T-helper 17 cell (primary cell): ENCODE measurements at places on chromosomes 11 and 22.

GRCh38 chr11:69010964-69011623, 2.0 kb downstream of the MRGPRF start:
- H3K4me1 ChIP-seq, result peaks cover 5% of the 10 kb centered on the region
- DNase-seq, result no peak
- peak overlapping the region; percentile 79 for H3K4me3 ChIP-seq
- H3K27me3 ChIP-seq, result peaks cover 25% of the 10 kb centered on the region
- H3K27ac ChIP-seq, result no peak overlapping the region

DNA sequence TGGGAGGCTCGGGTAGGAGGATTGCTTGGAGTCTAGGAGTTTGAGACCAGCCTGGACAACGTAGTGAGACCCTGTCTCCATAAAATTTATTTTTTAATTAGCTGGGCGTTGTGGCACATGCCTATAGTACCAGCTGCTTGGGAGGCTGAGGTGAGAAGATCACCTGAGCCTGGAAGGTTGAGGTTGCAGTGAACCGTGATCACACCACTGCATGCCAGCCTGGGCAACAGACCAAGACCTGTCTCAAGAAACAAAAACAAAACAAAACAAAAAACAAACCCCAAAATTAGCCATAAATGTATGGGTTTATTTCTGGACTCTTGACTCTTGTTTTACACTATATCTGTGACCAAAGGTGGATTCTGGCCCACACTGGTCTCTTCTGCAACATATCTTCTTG, 41.6 kb downstream of the EIF3F start:
- peaks cover 2% of the 10 kb centered on the region for H3K36me3 ChIP-seq
- no peak for DNase-seq
- H3K4me1 ChIP-seq, result peaks cover 15% of the 10 kb centered on the region

DNA sequence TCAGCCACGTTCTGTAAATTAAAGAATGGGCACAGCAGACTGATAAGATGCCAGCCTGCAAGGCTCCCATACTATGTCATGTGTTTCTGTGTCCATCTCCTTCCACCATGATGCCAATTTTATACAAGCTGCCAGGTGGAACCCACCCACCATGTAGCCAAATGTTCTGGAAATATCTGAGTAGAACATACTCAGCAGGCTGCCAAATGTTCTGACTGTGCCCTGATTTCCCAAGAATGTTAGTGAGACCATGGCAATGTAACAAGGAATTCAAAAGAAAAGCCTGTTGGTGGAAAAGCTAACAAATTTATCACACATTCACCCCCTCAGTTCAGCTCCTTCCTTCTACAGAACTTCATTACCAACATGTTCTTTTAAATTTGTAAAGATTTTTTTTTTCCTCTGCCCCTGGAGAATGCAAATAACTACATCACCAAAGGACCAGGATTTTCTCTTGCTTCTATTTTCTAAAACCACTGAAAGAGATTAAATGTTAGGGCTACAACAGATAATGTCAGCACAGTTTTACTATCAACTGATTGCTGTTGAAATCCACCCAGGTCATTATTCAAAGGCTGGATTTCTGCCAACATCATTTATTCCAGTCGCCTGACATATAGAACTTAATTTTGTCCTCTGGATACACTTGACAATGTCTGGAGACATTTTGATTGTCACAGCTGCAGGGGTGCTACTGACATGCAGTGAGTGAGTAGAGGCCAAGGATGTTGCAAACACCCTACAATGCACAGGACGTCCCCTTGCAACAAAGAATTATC, 3.1 kb downstream of the DMC1 start:
- H3K27me3 ChIP-seq, result no peaks in the 10 kb centered on the region
- no peaks in the 10 kb centered on the region for H3K36me3 ChIP-seq
- no peak for DNase-seq
- H3K4me1 ChIP-seq, result peaks cover 10% of the 10 kb centered on the region
- no peak overlapping the region for H3K27ac ChIP-seq

DNA sequence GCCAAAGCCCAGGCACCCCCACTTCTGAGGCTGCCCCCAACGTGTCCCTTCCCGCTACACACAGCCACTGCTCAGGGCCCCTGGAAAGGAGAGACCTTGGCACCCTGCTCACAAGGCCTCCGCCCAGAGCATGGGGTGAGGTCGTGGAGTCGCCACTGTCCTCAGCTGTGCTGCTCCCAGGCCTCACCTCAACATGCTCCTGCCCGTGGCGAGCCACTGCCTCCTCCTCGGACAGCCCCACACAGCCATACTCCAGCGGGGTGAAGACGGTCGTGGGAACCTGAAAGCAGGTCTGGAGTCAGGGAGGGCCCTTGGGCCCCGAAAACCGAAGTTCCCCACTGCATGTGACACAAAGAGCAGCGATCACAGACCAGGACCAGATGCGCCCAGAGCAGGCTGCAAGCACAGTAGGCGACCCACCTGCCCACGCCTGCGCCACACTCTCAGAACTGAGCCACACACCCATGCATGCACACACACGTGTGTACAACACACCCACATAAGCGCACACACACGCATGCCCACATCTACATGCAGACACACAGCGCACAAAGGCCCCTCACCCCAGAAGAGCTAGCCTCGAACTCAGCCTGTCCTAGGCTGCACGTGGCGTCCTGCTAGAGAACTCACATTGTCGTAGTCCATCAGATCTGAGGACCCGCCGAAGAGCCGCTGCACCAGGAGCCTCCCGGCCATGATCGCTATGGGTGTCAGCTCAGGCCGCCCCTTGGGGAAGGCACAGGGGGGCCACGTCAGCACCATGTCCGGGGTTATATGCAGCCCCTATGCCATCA, 25.5 kb upstream of the GNB1L start:
- no peak overlapping the region for H3K4me3 ChIP-seq
- H3K4me1 ChIP-seq, result no peaks in the 10 kb centered on the region
- no peak for DNase-seq
- H3K27me3 ChIP-seq, result no peaks in the 10 kb centered on the region
- H3K27ac ChIP-seq, result no peak overlapping the region

DNA sequence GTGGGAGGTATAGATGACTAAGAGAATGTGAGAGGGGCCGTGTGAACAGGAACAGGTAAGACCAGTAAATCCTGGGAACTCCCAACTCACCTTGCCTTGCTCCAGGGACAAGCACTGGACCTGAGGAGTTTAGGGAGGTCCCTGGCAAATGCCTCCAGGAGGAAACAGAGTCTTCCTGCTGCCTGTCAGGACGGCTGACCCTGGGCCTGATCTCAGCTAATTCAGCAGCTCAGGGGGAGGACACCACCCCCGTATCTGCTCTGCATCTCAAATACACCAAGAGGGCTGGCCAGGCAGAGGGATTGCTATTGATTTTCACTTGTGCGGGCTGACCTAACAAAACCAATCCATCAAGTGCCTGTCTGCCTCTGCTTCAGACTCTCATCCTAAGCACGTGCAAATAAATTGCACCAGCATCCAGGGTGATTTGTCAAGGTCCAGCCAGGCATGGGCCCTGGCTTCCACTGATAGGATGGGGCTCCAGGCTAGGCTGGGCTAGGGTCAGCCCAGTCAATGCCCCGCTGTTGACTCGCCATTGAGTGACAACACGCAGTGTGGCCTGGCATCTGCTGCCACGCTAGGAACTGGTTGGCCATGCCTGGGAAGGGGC, 20.3 kb downstream of the UQCR10 start:
- DNase-seq, result no peak
- H3K27ac ChIP-seq, result no peak overlapping the region

- no peaks in the 10 kb centered on the region for H3K27me3 ChIP-seq
- no peaks in the 10 kb centered on the region for H3K36me3 ChIP-seq
- DNase-seq, result no peak
- H3K4me1 ChIP-seq, result peaks cover 10% of the 10 kb centered on the region
- no peak overlapping the region for H3K4me3 ChIP-seq
Observed at GRCh38 chr11:2534134-2534956, 89.5 kb downstream of the KCNQ1 start.

GRCh38 chr22:22881116-22882000, 6.3 kb upstream of the IGLL5 start:
- peaks cover 6% of the 10 kb centered on the region for H3K4me1 ChIP-seq
- H3K27me3 ChIP-seq, result peaks cover 10% of the 10 kb centered on the region
- no peak for DNase-seq
- H3K27ac ChIP-seq, result no peak overlapping the region
- H3K4me3 ChIP-seq, result no peak overlapping the region
- no peaks in the 10 kb centered on the region for H3K36me3 ChIP-seq

GRCh38 chr11:18265949-18266348, at the start of gene SAA1:
SAA1 (plus strand) TSS chr11:18266264; CDS start chr11:18266888, 624 bp downstream.
- peaks cover 21% of the 10 kb centered on the region for H3K4me1 ChIP-seq
- peak within 1 kb of the TSS; percentile 19 for H3K27ac ChIP-seq
- no peak within 1 kb of the TSS for H3K4me3 ChIP-seq
- no peaks in the 10 kb centered on the region for H3K27me3 ChIP-seq

GRCh38 chr11:859394-860131, 16.9 kb downstream of the TSPAN4 start:
- H3K27ac ChIP-seq, result no peak overlapping the region
- H3K4me1 ChIP-seq, result no peaks in the 10 kb centered on the region
- no peaks in the 10 kb centered on the region for H3K27me3 ChIP-seq
- DNase-seq, result no peak

- no peaks in the 10 kb centered on the region for H3K27me3 ChIP-seq
- peaks cover 2% of the 10 kb centered on the region for H3K4me1 ChIP-seq
- no peak for DNase-seq
- peaks cover 3% of the 10 kb centered on the region for H3K36me3 ChIP-seq
- H3K27ac ChIP-seq, result no peak overlapping the region
Observed at GRCh38 chr22:35752006-35752862, 34.6 kb downstream of the APOL5 start.

DNA sequence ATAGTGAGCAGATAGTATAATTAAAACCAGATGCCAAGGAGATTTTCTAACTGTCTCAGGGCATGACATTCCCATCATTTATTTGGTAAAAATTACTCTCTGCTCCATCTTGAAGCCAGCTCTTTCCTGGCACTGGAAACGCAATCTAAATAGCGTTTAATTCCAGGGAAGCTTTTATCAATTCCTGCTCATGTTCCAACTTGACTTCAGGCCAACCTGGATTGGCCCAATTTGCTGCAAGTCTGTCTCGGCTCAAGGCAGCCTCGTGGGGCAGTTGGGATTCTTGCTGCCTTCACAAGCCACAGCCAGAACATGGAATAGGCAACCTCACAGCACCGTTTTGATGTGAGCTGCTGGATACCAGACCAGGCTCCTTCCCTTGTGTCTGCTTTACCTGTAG, 1255.9 kb downstream of the TBC1D22A start:
- H3K27me3 ChIP-seq, result no peaks in the 10 kb centered on the region
- no peak overlapping the region for H3K4me3 ChIP-seq

GRCh38 chr11:83611031-83611430, 324.9 kb upstream of the CCDC90B start:
- no peak overlapping the region for H3K27ac ChIP-seq
- H3K36me3 ChIP-seq, result no peaks in the 10 kb centered on the region
- H3K27me3 ChIP-seq, result no peaks in the 10 kb centered on the region
- H3K4me3 ChIP-seq, result no peak overlapping the region

- peak overlapping the region; percentile 86 for H3K4me3 ChIP-seq
- no peaks in the 10 kb centered on the region for H3K27me3 ChIP-seq
- DNase-seq, result no peak
- H3K36me3 ChIP-seq, result peaks cover 7% of the 10 kb centered on the region
Observed at GRCh38 chr11:64870176-64870892, 8.1 kb downstream of the EHD1 start.

- H3K36me3 ChIP-seq, result peaks cover 2% of the 10 kb centered on the region
- peaks cover 14% of the 10 kb centered on the region for H3K27me3 ChIP-seq
- no peak overlapping the region for H3K27ac ChIP-seq
- no peak for DNase-seq
- peaks cover 25% of the 10 kb centered on the region for H3K4me1 ChIP-seq
- no peak overlapping the region for H3K4me3 ChIP-seq
Observed at GRCh38 chr11:10287140-10287539, 6.9 kb downstream of the SBF2 start.

GRCh38 chr11:115963156-115963555, 458.9 kb upstream of the CADM1 start:
- no peak for DNase-seq
- H3K27ac ChIP-seq, result no peak overlapping the region
- no peak overlapping the region for H3K4me3 ChIP-seq
- H3K4me1 ChIP-seq, result no peaks in the 10 kb centered on the region
- no peaks in the 10 kb centered on the region for H3K36me3 ChIP-seq

- no peak for DNase-seq
- no peak overlapping the region for H3K4me3 ChIP-seq
- H3K36me3 ChIP-seq, result peaks cover 12% of the 10 kb centered on the region
- no peak overlapping the region for H3K27ac ChIP-seq
- H3K4me1 ChIP-seq, result peaks cover 8% of the 10 kb centered on the region
- H3K27me3 ChIP-seq, result no peaks in the 10 kb centered on the region
Observed at GRCh38 chr11:72231396-72232259, 7.1 kb downstream of the INPPL1 start.

DNA sequence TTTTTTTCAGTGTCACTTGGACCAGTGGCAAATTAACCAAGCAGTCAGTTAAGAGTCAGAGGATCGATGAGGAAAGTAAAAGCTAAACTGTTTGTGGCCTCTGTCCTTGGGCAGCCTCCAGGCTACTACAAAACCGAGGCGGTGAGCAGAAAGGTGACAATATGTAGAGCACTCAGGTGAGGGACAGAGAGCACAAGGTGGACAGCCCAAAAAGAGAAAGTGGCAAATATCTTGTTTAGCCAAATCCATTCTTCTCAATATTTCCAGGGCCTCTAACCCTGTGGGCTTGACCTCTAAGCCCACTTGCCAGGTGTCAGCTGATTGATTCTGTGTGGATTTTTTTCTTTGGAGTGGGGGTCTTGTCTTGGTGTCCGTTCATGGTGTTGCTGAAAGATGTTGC, 4202.2 kb upstream of the OR11H1 start:
- DNase-seq, result no peak
- no peaks in the 10 kb centered on the region for H3K4me1 ChIP-seq
- H3K27ac ChIP-seq, result no peak overlapping the region
- H3K36me3 ChIP-seq, result no peaks in the 10 kb centered on the region
- H3K4me3 ChIP-seq, result no peak overlapping the region
- H3K27me3 ChIP-seq, result no peaks in the 10 kb centered on the region

GRCh38 chr11:10688401-10688800, 5.2 kb downstream of the IRAG1 start:
- H3K4me3 ChIP-seq, result no peak overlapping the region
- peaks cover 2% of the 10 kb centered on the region for H3K36me3 ChIP-seq
- H3K27me3 ChIP-seq, result peaks cover 56% of the 10 kb centered on the region
- peaks cover 3% of the 10 kb centered on the region for H3K4me1 ChIP-seq

GRCh38 chr11:61578819-61579675, 1.8 kb downstream of the SYT7 start:
- peak overlapping the region; percentile 82 for H3K4me3 ChIP-seq
- peaks cover 50% of the 10 kb centered on the region for H3K27me3 ChIP-seq
- no peak overlapping the region for H3K27ac ChIP-seq
- peaks cover 15% of the 10 kb centered on the region for H3K4me1 ChIP-seq
